ENCODE measurements at places on chromosomes 1 and 21. TPM values are rescaled to one million over a fixed set of nuclear protein-coding genes. Genes with fewer than 3 reads are reported as not detected.

SYF2 gene
- 50.1 TPM for total RNA-seq

LYPD8 gene
- total RNA-seq = 0.21 TPM

SPRR1A gene
- not detected for total RNA-seq

USF1 gene
- total RNA-seq = 50.6 TPM

BATF3 gene
- total RNA-seq = 18.4 TPM

DUSP23 gene
- 51.5 TPM for total RNA-seq

XCL2 gene
- not detected for total RNA-seq

HCN3 gene
- 4.8 TPM for total RNA-seq

PERM1 gene
- total RNA-seq = 0.29 TPM

TSHB gene
- total RNA-seq = not detected

ABCB10 gene
- 13.6 TPM for total RNA-seq

NENF gene
- total RNA-seq = 144 TPM

SYT14 gene
- 0.10 TPM for total RNA-seq

TRABD2B gene
- total RNA-seq = 0.34 TPM

CRABP2 gene
- 11.6 TPM for total RNA-seq

PLCH2 gene
- total RNA-seq = 0.19 TPM

CDA gene
- total RNA-seq = 42.4 TPM

RXFP4 gene
- total RNA-seq = not detected

Measured in A549 treated with RU486 at 1 μM for 4 hours (cell line).